HepG2 (cell line): ENCODE measurements at places on chromosomes 3 and 15. TPM values are rescaled to one million over a fixed set of nuclear protein-coding genes. Genes with fewer than 3 reads are reported as not detected.

GRCh38 chr3:23193831-23194230 lies 9.3 kb upstream of the UBE2E2 start:
- H3K4me3 ChIP-seq = no peak overlapping the region
- H3K4me1 ChIP-seq = no peaks in the 10 kb centered on the region
- no peaks in the 10 kb centered on the region for H3K36me3 ChIP-seq
- no peak for DNase-seq
- no peaks in the 10 kb centered on the region for H3K27me3 ChIP-seq

GRCh38 chr3:64668582-64669510 lies 19.0 kb downstream of the ADAMTS9 start:
- H3K27me3 ChIP-seq = no peaks in the 10 kb centered on the region
- H3K4me3 ChIP-seq = no peak overlapping the region
- no peaks in the 10 kb centered on the region for H3K36me3 ChIP-seq

The HRG gene
- 0.11 TPM in 1 of 2 replicates, not detected in the other for total RNA-seq

DNA sequence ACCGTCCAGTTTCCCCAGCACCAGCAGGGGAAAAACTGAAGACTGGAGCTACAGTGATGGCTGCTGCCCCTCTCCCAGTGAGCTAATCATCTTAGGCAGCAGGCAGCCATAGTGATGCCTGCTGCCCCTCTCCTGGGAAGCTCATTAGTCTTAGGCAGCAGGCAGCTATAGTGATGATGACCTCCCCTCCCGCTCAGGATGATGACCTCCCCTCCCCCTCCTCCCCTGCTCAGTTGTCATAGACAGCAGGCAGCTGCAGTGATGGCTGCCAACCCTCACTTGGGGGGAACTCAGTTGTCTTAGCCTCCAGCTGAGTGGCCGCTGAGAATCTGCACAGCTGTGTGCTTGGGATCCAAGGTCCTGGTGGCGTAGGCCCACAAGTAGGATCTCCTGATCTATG lies 80.9 kb upstream of the MANF start:
- no peak overlapping the region for H3K27ac ChIP-seq
- H3K27me3 ChIP-seq = no peaks in the 10 kb centered on the region
- DNase-seq = no peak
- H3K4me3 ChIP-seq = no peak overlapping the region
- no peaks in the 10 kb centered on the region for H3K4me1 ChIP-seq

The HEXA gene
- 47.4 and 106 TPM in 2 replicates for total RNA-seq

DNA sequence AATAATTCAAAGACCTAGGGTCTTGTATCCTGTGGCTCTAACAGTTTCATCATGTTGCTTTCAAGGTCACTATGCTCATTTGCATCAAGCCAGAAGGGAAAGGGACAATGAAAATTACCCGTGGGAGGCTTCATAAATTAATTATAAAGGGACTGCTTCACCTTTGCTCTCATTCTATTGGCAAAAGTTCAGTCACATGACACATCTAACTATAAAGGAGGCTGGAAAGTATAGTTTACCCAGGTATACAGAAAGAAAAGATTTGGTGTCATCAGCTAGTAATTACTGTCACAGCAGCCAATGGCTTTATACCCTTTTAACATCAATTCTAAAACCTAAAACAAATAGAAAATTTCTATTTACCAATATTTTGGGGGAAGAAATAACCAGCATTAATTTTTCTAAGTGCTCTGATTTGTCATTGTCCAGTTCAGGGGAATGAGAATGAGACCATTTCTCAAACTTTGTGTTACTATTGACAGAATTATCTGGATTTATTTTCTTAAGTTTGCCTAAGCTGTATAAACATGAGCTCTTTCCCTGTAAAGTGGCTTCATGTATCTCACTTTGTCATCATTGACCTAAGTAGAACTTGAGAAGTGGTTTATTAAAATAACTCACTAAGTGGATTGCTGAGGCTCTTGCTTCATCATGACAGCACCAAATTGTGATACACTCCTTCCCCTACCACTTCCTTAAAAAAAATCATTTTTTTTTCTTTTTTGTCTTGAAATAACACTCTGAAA lies 257.7 kb upstream of the PEX5L start:
- no peaks in the 10 kb centered on the region for H3K36me3 ChIP-seq
- no peak overlapping the region for H3K27ac ChIP-seq
- DNase-seq = no peak
- no peak overlapping the region for H3K4me3 ChIP-seq
- H3K27me3 ChIP-seq = no peaks in the 10 kb centered on the region

- H3K27me3 ChIP-seq = no peaks in the 10 kb centered on the region
- peak; percentile 9 for DNase-seq
- H3K36me3 ChIP-seq = no peaks in the 10 kb centered on the region
- H3K4me1 ChIP-seq = no peaks in the 10 kb centered on the region
- no peak overlapping the region for H3K4me3 ChIP-seq
- no peak overlapping the region for H3K27ac ChIP-seq
Observed at GRCh38 chr3:152539191-152539764, 270.5 kb downstream of the MBNL1 start.

The CTDSPL gene
- 25.0 and 26.1 TPM in 2 replicates for total RNA-seq

DNA sequence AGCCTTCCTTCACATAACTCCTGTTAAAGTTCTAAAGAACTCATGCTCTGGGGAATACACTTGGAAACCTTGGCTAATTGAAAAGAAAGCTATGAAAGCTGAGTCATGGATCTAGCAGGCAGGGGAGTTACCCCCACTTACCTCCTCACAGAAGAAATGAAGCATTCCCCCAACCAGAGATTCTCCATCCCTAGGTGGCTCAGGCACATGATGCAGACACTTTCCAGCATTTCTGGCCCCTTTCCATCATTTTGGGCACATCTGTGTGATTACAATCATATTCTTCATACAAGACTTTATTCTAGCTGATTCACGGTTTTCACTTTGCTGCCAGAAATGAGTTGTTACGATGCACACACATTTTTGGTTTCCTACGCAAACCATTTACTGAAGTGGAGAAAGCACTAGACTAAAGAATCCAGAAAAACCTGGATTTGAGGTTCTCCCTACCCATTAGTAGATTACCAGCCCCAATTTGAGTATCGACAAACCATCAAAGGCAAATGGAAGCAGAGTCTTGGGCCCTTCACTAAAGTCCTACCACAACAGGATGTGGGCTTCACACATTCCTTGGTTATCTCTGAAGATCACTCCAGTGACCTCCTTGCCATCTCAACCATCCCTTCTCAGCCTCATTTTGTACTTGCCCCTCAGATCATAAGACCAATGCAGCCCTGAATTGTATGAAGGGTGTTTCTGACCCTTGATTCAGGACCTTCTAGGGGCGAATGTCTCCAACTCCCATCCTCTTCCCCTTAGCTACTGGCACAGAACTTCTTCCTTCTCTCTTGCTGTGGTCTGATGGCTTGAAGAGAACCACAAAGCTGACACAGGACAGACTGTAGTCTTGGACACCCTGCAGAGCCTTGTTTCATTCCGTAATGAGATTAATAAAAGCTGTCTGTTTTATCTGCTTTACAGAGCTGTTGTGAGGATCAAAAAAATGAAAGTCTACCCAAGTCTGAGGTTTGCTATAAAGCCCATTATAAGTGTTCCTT lies 42.5 kb upstream of the SNRK start:
- H3K27me3 ChIP-seq = no peaks in the 10 kb centered on the region
- H3K27ac ChIP-seq = no peak overlapping the region
- DNase-seq = no peak
- no peak overlapping the region for H3K4me3 ChIP-seq
- no peaks in the 10 kb centered on the region for H3K36me3 ChIP-seq
- H3K4me1 ChIP-seq = no peaks in the 10 kb centered on the region

DNA sequence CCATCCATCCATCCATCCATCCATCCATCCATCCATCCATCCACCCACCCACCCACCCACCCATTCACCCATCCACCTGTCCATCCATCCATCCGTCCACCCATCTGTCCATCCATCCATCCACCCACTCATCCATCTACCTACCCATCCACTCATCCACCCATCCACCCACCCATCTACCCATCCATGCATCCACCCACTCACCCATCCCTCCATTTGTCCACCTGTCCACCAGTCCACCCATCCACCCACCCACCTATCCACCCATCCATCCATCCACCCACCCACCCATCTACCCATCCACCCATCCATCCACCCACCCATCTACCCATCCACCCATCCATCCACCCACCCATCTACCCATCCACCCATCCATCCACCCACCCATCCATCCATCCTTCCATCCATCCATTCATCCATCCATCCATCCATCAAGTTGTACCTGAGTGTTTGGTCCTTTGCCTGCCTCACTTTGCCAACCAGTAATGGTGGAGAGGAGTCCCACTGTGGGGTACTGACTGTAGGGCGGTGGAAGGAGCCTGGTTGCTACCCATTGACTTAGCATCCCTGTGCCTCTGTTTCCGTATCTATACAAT lies 17.3 kb downstream of the PSTPIP1 start:
- no peaks in the 10 kb centered on the region for H3K4me1 ChIP-seq
- H3K36me3 ChIP-seq = no peaks in the 10 kb centered on the region

- no peaks in the 10 kb centered on the region for H3K36me3 ChIP-seq
- no peak for DNase-seq
- H3K4me3 ChIP-seq = no peak overlapping the region
- no peak overlapping the region for H3K27ac ChIP-seq
- no peaks in the 10 kb centered on the region for H3K27me3 ChIP-seq
Observed at GRCh38 chr3:131453533-131453932, 49.2 kb downstream of the MRPL3 start.

The C3orf85 gene
- total RNA-seq = not detected in 2 replicates

GRCh38 chr3:37386627-37387230 lies 212.3 kb upstream of the LRRFIP2 start:
- H3K4me3 ChIP-seq = no peak overlapping the region
- H3K4me1 ChIP-seq = no peaks in the 10 kb centered on the region
- H3K27me3 ChIP-seq = no peaks in the 10 kb centered on the region
- no peak overlapping the region for H3K27ac ChIP-seq

The SETD5 gene
- total RNA-seq = 40.6 and 46.8 TPM in 2 replicates

- H3K27ac ChIP-seq = no peak overlapping the region
- H3K27me3 ChIP-seq = peaks cover 29% of the 10 kb centered on the region; the same call in 1 of the 3 replicates
- DNase-seq = peak; percentile 20
Observed at GRCh38 chr15:77599899-77600298, 32.8 kb downstream of the LINGO1 start.

GRCh38 chr3:65811086-65811761 lies 227.5 kb downstream of the MAGI1 start:
- no peak for DNase-seq
- H3K27me3 ChIP-seq = no peaks in the 10 kb centered on the region
- no peaks in the 10 kb centered on the region for H3K4me1 ChIP-seq
- no peak overlapping the region for H3K4me3 ChIP-seq

- no peak overlapping the region for H3K4me3 ChIP-seq
- no peaks in the 10 kb centered on the region for H3K36me3 ChIP-seq
- no peaks in the 10 kb centered on the region for H3K4me1 ChIP-seq
- peak; percentile 45 for DNase-seq
- H3K27me3 ChIP-seq = peaks cover 5% of the 10 kb centered on the region; the same call in 1 of the 2 replicates
Observed at GRCh38 chr15:71780115-71780976, 30.0 kb upstream of the NR2E3 start.

- no peak overlapping the region for H3K27ac ChIP-seq
- H3K27me3 ChIP-seq = no peaks in the 10 kb centered on the region
- no peak for DNase-seq
Observed at GRCh38 chr3:177213801-177214535, 16.7 kb upstream of the TBL1XR1 start.

DNA sequence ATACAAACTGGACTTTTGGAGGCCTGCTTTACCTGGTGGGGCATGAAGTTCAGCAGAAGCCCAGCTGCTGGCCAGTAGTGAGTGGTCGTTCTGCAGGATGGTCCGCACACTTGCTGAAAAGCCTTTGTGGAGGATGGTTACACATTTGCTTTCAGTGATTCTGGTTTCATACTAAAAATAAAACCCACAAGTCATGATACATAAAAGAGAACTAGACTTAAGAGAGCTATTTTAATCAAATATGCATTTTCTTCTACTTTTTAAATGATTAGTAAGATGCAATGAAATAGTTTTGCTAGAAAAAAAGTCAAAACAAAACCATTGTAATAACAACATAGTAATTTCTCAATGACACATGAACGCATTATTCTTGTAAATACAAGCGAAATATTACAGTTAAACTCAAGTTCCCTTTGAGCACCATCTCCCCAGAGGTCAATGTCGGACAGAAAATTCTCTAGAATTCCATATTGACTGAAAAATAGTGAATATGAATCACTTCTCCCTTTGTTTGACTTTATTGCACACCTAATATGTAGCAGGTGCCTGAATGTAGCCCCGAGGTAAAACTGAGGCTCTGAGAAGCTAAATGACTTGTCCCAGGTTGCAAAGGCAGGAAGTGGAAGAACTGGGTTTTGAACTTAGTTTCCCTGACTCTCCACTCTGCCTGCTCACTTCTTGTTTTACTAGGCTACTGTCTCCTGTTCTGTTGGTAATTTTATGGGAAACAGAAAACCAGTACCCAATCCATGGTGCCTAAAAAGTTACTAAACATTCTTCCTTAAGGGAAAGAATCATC lies 8.3 kb downstream of the IL5RA start:
- no peak overlapping the region for H3K4me3 ChIP-seq
- no peaks in the 10 kb centered on the region for H3K4me1 ChIP-seq
- no peak overlapping the region for H3K27ac ChIP-seq
- peaks cover 5% of the 10 kb centered on the region; the same call in 1 of the 3 replicates for H3K27me3 ChIP-seq
- DNase-seq = no peak

GRCh38 chr3:143850877-143851276 lies 2.6 kb upstream of the SLC9A9 start:
- no peaks in the 10 kb centered on the region for H3K36me3 ChIP-seq
- no peak overlapping the region for H3K4me3 ChIP-seq
- no peak for DNase-seq
- H3K4me1 ChIP-seq = no peaks in the 10 kb centered on the region
- H3K27ac ChIP-seq = no peak overlapping the region
- H3K27me3 ChIP-seq = no peaks in the 10 kb centered on the region

DNA sequence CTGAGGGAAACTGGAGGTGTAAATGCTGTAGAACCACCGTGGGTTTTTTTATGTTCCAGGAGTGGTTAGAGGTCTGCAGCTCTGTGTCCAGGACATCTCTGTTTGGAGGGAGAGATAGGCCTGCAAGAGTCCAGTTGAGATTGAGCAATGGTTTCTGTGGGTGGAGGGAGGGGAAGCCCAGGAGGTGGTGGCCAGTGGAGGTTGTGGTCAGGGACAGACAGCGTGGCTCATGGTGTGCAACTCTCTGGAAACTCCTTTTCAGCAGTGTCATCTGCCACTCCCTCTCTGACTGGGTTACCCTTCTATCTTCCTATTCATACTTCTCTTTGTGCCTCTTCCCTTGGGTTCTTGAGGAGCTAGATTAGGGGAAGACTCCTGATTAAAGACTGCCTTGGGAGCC lies 9.6 kb downstream of the XCR1 start:
- no peak overlapping the region for H3K4me3 ChIP-seq
- H3K36me3 ChIP-seq = no peaks in the 10 kb centered on the region
- no peaks in the 10 kb centered on the region for H3K4me1 ChIP-seq
- H3K27me3 ChIP-seq = peaks cover 3% of the 10 kb centered on the region; the same call in 1 of the 2 replicates

The GPR176 gene
- total RNA-seq = 0.15 and 0.20 TPM in 2 replicates

- H3K27ac ChIP-seq = no peak overlapping the region
- no peaks in the 10 kb centered on the region for H3K27me3 ChIP-seq
- no peak overlapping the region for H3K4me3 ChIP-seq
- no peak for DNase-seq
- no peaks in the 10 kb centered on the region for H3K36me3 ChIP-seq
- no peaks in the 10 kb centered on the region for H3K4me1 ChIP-seq
Observed at GRCh38 chr3:67507584-67507983, 146.8 kb downstream of the SUCLG2 start.
